ENCODE measurements at places on chromosomes 7 and 10. TPM values are rescaled to one million over a fixed set of nuclear protein-coding genes. Genes with fewer than 3 reads are reported as not detected.

The PRSS1 gene
- not detected for total RNA-seq

The GIMAP2 gene
- total RNA-seq = 0.17 TPM

The EN2 gene
- not detected for total RNA-seq

The CLRN3 gene
- not detected for total RNA-seq

The ADK gene
- 25.4 TPM for total RNA-seq

The GPR15LG gene
- total RNA-seq = not detected

The SUPV3L1 gene
- total RNA-seq = 23.2 TPM

The AKR1C8 gene
- not detected for total RNA-seq

The VENTX gene
- not detected for total RNA-seq

The DRGX gene
- total RNA-seq = not detected

The SPDYE8 gene
- not detected for total RNA-seq

The GTF2IRD1 gene
- total RNA-seq = 6.6 TPM
